ENCODE measurements at places on chromosomes 2 and 18.

GRCh38 chr18:13528739-13529392 is 197.5 kb downstream of the FAM210A start:
- H3K4me3 ChIP-seq, result no peak overlapping the region
- peaks cover 20% of the 10 kb centered on the region for H3K36me3 ChIP-seq
- H3K4me1 ChIP-seq, result peaks cover 8% of the 10 kb centered on the region

GRCh38 chr2:196083601-196084000 is 15.0 kb upstream of the DNAH7 start:
- no peak overlapping the region for H3K4me3 ChIP-seq
- peaks cover 15% of the 10 kb centered on the region for H3K4me1 ChIP-seq
- H3K27ac ChIP-seq, result no peak overlapping the region
- DNase-seq, result no peak

GRCh38 chr2:42907835-42908234 is 115.5 kb upstream of the HAAO start:
- no peak for DNase-seq
- peak overlapping the region; percentile 84 for H3K27ac ChIP-seq
- no peaks in the 10 kb centered on the region for H3K27me3 ChIP-seq
- H3K36me3 ChIP-seq, result no peaks in the 10 kb centered on the region
- H3K4me1 ChIP-seq, result peaks cover 77% of the 10 kb centered on the region

DNA sequence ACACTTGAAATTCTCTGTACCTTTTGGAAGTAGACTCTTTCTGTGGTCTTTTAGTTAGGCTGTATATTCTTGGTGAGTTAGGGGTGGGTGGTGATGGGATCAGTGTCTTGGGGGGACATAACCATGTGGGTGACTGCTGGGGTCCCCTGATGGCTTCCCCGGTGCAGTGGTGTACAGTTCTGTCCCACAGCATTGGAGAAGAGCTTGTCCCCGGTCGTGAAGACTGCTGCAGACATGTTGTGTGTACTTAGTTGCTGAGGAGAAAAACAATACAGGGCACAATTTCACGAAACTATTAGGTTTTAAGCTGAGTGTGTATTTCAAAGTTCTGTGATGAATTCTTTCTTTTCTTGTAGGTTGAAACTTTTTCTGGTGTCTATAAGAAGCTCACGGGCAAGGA is 5.4 kb downstream of the RPS7 start:
- no peak overlapping the region for H3K4me3 ChIP-seq
- H3K4me1 ChIP-seq, result no peaks in the 10 kb centered on the region
- no peak for DNase-seq
- H3K27me3 ChIP-seq, result no peaks in the 10 kb centered on the region
- no peak overlapping the region for H3K27ac ChIP-seq

DNA sequence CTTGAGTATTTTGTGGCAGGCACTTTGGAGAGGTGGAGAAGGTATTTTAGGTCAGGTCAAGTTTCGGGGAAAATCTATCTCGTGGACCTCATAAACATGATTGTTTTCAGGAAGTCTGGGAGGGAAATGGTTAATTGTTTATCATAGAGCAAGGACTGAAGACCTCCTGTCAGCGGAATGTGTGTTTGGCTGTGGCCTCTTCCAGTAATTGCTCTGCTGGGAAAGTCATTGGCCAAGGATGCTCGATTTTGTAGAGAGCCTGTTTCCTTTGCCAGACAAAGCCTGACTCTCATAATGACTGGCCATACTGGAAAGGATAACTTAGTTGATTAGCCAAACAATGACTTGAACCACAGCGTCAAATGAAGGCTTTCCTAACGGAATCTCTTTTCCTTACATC is 30.0 kb downstream of the IL1R2 start:
- H3K4me1 ChIP-seq, result peaks cover 4% of the 10 kb centered on the region
- H3K27me3 ChIP-seq, result no peaks in the 10 kb centered on the region
- H3K4me3 ChIP-seq, result no peak overlapping the region
- DNase-seq, result no peak

DNA sequence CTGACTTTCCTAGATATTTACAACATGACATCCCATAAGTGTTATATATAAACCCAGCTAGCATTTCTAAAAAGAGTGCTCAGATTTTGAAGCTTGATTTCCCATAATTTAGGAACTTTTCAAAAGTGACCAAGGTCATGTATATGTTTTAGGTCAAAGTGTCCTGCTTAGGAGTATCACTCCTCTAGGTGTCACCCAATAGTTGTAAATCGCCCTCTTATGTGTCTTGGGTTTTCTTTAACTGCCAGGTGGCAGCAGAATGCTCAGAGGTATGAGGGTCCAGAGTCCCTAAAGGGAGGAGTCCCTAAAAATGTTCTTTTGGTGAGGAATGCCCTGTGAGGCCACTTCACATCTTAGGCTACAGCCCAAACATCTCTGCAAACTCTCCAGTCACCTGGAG is 358.3 kb downstream of the CELF4 start:
- H3K27me3 ChIP-seq, result no peaks in the 10 kb centered on the region
- no peak overlapping the region for H3K27ac ChIP-seq
- H3K4me3 ChIP-seq, result no peak overlapping the region

Data from tibial artery (tissue), 4 donors.